HuH-7.5 (cell line): ENCODE measurements at places on chromosomes 4 and X.
A peak's percentile ranks its signal among the peaks of the same experiment; 100 is the strongest.

DNA sequence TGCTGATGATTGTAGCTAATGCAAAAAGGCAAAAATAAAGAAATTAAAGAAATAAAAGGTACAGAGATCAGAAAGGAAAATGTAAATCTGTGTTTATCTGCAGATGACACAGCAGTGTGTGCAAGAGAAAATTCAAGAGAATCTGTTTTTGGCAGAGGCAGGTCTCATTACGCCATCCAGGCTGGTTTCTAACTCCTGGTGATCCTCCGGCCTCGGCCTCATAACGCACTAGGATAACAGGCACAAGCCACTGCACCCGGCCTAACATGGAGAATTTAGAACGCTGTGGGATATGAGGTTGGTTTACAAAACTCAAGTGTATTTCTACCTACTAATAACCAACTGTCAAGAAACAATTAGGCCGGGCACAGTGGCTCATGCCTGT lies 29.4 kb downstream of the CTBP1 start:
- DNase-seq: no peak

GRCh38 chr4:45442466-45442865 lies 681.4 kb downstream of the GABRG1 start:
- DNase-seq: no peak

GRCh38 chrX:38578167-38578566 lies 16.8 kb downstream of the TSPAN7 start:
- no peak for DNase-seq

- DNase-seq: no peak
Measured at GRCh38 chr4:134499074-134499473, 297.5 kb upstream of the PABPC4L start.

DNA sequence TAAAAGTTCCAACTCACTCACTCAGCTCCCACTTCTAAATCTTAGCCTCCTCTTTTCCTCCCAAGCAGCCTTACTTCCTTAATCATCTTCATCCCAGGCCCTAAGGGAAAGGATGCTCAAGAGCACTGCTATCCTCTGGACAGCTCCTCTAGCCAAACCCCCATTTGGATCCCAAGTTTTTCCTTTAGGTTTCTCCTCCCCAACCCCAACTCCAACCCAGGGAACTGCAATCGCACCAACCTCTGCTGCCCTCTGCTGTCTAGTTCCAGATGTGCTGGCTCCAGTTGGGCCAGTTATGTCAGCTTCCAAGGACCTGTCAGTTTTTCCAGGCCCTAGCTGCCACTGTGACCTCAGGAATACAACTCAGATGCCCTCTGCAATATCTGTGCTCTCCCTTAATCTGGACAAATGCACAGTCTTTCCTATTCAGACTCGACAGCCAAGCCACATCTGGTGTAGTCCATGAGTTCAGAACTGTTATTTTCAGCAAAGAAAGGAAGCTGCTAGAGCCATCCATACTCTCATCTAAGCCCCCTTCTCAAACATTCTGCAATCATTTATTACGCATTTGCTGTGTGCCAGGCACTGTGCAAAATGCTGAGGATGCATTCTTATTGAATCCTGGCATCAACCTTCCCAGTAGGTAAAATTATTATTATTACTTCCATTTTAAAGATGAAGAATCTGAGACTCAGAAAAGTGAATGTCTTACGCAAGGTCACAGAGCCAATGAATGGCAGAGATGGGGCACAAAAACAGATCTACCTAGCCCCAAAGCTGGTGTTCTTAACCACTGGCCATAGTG lies 12.3 kb upstream of the XPNPEP2 start:
- DNase-seq: peak; percentile 27

- DNase-seq: no peak
Measured at GRCh38 chr4:21209860-21210259, 509.6 kb downstream of the PACRGL start.

GRCh38 chr4:33989820-33990443 lies 2254.4 kb downstream of the ARAP2 start:
- no peak for DNase-seq

- DNase-seq: no peak
Measured at GRCh38 chr4:67879486-67879885, 4.3 kb downstream of the TMPRSS11D start.

DNA sequence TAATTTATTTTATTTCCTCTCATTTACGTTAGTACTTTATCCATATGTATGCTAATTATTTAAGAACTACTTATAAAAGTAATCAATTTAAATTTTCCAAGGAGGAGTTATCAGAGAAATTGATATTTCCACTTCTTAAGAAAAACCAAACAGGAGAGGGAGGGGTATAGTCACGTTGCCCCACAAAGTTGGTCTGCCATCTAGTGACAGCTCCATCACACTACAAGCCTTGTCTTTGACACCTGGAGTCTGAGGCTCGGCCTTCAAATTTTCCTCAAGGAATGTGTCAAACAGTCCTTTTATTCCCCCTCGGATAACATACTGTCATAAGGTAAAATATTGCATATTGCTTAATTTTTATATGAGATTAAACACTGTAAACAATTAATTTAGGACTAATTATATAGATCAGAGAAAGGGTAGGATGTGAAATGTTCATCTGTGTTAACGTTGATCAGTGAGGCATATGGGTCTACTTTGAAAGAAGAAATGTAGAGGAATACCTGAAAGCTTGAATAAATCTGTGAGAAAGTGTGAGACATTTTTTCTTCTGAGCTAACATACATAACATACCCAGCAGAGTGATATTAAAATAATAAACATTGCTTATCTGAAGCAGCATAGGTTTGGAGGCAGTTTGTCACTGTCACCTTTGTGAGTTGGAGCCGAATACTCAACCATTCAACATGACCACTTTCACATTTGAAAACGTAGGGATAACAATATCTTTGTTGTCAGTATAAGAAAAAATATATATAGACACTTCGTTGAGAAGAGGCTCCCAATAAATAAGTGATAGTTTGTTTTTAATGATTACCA lies 114.4 kb downstream of the GLRA3 start:
- peak; percentile 10 for DNase-seq

DNA sequence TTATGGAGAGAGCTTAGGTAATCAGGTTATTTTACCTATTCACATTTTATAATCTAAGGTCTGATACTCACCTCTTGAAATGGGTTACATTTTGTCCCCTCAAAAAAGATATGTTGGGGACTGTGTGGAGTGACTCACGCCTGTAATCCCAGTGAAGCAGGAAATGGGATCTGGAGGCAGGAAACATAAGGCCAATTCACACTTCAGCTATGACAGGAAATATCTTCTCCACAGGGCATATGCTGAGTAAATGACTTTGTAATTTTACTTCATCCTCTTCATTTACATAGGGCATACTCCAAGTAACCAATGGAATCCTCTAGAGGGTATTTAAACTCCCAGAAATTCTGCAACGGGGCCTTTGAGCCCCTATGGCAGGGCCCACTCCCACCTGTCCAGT lies 54.8 kb upstream of the ZMAT1 start:
- no peak for DNase-seq

DNA sequence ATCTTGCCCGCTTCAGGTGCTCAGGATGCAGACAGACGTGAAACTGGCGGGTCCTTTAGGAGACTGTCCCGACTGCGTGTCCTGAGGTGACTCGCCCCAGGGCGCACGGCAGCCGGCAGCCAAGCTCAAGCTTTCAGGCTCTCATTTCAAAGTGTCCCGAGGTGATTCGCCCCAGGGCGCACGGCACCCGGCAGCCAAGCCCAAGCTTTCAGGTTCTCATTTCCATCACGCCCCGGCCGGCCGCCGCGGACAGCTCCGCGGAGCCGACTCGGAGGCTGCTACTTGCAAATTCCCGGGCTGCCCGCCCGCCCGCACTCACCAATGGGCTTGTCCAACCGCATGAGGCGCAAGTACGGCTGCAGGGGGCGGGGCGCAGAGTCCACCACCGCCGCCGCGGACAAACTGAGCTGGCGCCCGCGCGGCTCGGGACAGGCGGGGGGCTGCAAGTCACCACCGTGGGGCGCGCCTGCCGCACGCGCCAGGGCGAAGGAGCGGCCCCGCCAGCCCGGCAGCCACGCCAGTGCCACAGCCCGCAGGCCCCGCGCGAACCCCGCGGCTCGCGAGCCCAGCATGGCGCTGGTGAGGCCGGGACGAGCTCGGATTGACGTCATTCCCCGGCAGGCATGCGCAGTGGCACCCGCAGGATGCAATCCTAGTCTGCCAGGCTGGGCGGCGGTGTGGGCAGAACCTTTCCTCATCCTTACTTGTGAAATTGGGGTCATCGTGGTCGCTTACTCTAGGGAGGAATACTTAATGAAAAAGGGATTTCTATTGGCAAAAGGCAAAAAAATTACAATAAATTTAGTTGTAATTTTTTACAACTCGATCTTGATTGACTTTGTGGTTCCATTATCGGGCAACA lies at the start of gene COQ2:
Gene COQ2, minus strand, starts transcription at position 606 of the 862 bp plus-strand sequence. Its CDS starts 34 bp downstream, at position 572.
- DNase-seq: peak; percentile 81

DNA sequence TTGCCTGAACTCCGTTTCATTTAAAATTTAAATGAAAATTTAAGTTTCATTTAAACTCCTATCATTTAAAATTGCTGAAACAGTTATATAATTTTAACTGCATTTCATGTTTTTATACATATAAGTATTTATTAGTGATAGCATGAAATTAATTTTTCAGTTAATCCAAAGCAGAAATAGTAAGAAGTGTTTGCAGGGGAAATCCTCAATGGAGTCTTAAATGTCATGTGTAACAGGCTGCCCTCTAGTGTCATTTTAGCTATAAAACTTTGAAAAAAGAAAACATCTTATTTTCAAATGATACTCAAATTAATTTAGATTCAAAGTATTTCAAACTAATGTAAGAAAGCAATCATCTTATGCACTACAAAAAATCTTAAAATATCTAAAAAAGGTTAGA lies 27.2 kb downstream of the TAPT1 start:
- no peak for DNase-seq

GRCh38 chr4:143288171-143288570 lies 48.5 kb upstream of the GAB1 start:
- no peak for DNase-seq

- no peak for DNase-seq
Measured at GRCh38 chrX:11239230-11239629, 54.0 kb upstream of the AMELX start.

- no peak for DNase-seq
Measured at GRCh38 chr4:40763228-40763716, 13.5 kb downstream of the NSUN7 start.

DNA sequence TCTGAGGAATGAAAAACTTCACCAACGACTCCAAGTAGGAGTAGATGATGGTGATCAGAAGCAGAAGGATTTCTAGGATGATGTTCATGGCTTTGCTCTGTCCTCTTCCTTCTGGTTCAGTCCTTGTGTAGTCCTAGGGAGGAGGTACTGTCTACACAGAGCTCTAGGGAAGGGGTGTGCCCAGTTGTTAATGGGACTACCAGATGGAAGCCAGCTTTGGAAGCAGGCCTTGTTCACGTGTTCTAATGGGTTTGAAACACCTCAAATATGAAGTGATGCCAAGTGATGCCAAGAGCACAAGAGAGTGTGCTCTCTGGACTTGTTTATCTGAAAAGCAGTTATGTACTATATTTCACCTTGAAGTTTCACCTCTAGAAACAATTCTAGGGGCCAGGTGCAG lies at the start of gene HSD17B13:
Gene HSD17B13, minus strand, starts transcription at position 129 of the 400 bp plus-strand sequence. Its CDS starts 41 bp downstream, at position 88.
- DNase-seq: no peak

GRCh38 chrX:7706032-7706431 lies 136.9 kb upstream of the VCX start:
- peak; percentile 2 for DNase-seq

DNA sequence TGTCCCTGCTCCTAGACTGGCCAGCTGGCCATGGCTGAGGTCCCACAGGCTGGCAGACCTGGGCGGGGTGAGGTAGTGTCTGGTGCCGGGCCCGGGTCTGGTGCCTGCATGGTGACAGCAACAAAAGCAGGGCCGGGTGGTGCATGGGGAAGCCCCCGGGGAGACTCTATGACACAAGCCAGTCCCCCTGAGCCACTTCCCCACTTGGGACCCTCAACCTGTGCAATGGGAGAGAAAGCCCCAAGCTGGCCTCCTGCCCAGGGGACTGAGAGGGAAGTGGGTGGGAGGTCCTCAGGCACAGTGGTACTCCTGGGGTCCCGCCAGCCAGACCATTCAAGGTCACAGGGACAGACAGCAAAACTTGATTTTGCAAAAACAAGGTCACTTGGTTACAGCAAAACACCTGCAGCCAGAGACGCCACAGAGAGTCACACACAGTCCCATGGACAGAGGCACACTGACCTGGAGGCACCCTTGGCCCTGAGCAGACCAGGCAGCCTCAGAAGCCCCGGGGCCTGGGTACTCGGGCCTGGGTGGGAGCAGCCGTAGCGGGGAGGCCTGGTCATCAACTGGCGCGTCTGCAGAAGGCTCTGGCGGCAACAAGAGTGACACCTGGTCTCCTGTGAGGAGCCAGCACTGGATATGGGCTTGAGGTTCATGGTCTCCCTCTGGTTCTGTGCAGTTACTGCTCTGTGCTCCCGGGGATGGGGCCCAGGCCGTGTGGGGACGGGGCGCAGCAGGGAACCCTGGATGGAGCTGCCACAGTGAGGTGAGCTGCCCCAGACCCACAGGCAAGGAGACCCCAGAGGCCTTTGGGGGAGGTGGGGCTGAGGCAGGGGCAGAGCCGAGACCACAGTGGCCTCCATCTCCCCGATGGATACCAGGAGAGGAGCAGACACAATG lies 60.6 kb downstream of the HTRA3 start:
- DNase-seq: no peak

DNA sequence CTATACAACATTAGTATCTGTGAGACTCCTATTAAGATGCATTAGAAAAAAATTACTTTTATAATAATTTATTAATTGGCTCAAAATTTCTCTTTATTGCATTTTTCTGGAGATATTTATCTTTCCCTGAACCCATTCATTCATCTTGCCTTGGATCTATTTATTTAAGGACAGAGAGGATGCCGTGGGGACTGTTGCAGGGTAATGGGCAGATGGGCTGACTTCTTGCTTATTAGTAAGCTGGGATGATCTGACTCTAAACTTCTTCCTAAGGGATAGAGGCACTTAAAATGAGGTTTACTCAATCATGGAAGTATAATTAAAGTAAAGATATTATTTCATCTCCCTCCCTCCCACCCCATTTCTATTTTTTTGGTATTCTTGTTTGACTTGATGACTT lies 18.2 kb upstream of the ANK2 start:
- DNase-seq: no peak

DNA sequence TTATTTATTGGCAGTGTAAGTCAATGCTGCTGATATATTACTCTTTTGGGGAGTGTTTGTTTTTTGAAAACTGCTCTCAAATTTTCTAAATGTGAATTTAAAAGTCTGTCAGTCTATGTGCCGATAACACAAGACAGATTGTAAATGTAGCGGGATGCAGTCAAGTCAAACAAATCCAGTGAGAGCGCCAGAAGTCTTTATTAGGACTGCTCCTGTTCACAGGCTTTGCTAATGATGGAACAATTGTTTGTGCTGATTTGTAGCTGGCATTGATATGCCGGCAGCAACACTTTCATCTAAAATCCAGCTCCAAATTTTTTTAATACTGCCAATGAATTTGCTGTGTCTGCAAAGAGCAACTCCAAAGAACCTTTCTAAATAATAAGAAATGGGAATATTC lies 78.7 kb upstream of the TET2 start:
- no peak for DNase-seq

GRCh38 chr4:72209600-72209999 lies 177.8 kb downstream of the NPFFR2 start:
- DNase-seq: no peak

- DNase-seq: no peak
Measured at GRCh38 chr4:88623097-88623496, 30.8 kb downstream of the HERC3 start.
